ENCODE measurements at places on chromosomes 1 and 21. TPM values are rescaled to one million over a fixed set of nuclear protein-coding genes. Genes with fewer than 3 reads are reported as not detected.

DNA sequence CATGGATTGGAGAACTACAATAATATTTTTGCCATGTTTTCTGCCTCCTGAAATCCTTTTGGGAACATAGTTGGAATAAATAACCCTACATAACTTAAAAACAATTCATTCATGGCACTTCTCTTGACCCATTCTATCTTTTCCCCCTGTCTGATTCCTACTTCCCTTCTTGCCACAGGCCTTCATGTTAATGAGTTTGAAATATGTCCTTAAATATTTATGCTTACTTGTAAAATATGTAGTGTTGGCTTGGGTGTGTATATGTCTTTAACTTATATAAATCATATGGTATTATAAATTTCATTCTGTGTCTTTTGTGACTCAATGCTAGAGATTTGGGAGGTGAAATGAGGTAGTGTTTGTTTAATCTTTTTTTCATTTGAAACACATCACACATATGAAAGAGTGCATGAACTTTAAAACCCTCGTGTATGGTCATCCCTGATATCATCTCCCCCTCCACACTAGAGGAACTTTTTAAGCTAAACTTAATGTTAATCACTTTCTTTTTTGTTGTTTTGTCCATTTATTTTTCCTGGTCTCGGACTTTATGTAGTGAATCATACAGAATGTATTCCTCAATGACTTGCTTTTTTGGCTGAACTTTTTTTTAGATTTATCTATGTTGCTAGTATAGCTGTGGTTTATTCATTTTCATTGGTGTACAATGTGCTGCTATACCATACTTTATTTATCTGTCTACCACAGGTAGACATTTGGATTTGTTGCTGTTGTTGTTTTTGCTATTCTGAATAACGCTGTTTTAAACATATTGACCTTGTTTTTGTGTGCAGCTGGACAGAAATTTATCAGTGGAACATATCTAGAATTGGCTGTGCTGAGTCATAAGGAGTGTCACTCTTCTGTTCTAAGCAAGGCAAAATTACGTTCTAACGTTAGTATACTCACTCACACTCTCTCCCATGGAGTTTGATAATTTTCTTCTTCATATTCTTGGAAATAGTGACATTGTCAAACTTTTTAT lies 441.6 kb downstream of the PLPP3 start:
- DNase-seq, result no peak

DNA sequence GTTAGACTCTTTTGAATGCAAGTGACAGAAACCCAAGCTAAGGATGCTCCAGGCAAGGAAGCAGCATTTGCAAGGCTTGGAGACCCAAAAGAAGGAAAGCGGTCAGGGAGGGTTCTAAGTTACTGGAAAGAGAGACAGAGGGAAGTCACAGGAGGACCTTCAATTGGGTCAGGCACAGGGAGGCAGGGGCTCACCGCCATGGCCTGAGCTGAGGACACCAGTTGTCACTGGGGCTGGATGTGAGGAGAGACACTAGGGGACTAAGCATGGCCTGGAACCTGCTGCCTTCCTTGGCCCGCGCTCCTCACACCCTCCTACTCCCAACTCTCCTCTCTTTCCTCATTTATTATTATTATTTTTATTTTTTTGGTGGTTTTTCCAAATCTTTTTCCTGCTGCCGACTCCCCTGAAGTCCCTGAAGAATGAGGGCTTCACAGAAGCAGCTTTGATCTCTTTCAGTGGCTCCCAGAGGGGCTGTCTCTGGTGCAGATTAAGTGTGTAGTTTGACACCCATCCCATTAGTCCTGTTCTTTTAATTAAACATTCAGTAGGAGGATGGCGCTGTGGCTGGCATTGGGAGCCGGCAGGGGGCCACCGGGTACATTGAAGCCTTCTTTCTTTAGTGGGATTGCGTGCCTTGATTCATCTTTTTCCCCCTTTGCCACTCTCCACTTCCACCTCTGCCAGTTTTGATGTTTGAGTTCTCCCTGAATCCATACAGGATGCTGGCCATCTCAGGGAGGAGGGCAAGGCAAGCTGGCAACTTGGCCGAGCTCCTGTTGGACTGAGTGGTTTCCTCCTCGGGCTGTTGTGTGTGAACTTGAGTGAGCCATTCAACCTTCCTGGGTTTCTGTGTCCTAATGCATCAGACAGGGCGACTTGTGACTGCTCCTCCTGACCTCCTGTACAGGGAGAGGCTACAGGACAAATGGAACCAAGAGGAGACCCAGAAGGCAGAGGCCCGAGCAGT lies 59.3 kb downstream of the MDM4 start:
- no peak for DNase-seq

GRCh38 chr1:150557813-150558212 lies 8.6 kb downstream of the ADAMTSL4 start:
- DNase-seq, result no peak

- no peak for DNase-seq
These were observed 521.8 kb downstream of the LRRIQ3 start for GRCh38 chr1:73676186-73676585.

DNA sequence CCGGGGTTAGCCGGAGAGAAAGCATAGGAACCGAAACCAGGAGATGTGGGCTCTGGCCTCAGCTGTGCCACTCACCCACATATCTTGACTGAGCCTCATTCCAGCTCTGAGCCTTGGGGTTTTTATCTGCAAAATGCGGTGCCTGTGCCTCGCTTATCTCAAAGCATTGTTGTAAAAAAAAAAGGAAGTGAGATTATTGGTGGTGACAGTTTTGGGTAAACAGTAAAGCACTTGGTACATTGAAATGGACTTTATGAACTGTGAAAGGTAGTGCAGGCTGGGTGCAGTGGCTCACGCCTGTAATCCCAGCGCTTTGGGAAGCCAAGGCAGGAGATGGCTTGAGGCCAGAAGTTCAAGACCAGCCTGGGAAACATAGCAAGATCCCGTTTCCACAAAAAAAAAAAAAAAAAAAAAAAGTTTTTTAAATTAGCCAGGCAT lies 3.8 kb downstream of the PTAFR start:
- no peak for DNase-seq

- no peak for DNase-seq
These were observed 127.9 kb upstream of the MROH9 start for GRCh38 chr1:170807432-170807831.

- no peak for DNase-seq
These were observed 92.2 kb downstream of the CD58 start for GRCh38 chr1:116478621-116479020.

DNA sequence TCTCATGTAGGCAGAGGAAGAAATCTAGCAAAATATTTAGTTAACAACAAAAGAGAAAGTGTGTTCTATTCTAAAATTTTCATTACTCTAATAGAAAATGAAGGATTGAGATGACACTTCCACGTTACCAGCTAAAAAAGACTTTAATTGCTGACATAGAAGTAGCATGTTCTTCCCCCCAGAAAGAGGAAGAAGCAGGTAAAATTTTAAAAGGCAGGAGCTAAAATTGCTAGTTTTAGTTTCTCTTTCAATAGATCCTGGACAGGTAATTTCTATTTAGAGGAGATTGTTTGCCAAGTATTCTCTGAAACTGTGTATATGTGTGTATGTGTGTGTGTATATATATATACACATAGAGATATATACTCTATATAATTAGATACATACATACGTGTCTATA lies 248.1 kb upstream of the FMN2 start:
- no peak for DNase-seq

DNA sequence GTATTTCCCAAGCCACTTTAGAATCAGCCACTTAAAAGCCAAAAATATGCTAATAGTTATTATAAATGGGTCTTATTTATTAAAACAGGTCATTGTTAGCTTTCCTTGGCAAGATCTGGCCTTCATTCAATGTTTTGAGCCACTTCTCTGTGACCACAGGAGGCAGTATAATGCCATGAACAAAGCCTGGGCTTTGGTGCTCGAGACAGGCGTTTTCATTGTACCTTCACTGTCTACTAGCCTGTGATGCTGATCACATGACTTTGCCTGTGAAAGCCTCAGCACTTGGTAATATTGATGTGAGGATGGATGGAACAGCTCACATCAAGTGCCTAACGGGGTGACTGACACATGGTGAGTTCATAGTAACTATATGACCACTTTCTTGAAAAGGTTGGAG lies 217.0 kb downstream of the RWDD3 start:
- no peak for DNase-seq

DNA sequence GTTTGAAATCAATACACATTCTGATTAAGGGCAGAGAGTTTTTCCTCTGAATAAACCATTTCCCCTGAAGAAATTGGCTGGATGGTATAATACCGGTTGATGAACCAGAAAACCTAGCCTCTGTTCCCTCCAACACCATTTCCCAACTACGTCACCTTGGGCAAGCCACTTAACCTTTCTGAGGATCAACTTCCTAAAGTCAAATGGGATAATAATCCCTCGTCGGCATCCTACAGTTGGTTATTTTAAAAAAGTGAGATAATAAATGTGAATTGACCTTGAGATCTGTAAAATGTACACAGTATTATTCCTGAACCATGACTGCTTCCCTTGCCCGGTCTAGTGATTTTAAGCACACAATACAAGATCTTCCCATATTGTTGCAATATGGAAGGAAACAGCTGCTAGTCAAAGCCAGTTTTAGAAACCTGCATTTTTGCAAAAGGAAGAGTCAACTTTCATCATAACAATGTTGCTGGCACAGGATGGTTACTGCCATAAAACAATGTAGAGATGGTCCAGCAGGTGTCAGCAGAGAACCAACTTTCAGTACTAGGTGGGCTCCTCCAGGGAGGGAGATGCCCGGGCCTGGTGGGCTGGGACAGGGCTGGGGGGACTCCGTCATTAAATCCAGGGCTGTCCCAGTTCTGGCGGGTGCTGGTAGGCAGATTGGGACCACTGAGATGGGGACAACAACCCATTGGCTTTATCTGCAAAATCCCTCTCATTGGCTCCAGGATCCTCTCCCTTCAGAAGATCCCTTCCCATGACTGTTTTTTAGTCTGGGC lies 5.2 kb upstream of the HLX start:
- DNase-seq, result no peak

GRCh38 chr1:196603651-196604050 lies 4.6 kb downstream of the KCNT2 start:
- DNase-seq, result no peak

GRCh38 chr1:232221802-232222499 lies 408.0 kb downstream of the SIPA1L2 start:
- peak; percentile 88 for DNase-seq

The RGSL1 gene
- total RNA-seq, result not detected

The CACHD1 gene
- 3.8 TPM for total RNA-seq

The FAM177B gene
- total RNA-seq, result not detected

The OSCP1 gene
- 21.6 TPM for total RNA-seq

The GCSAML gene
- total RNA-seq, result not detected

The TFF1 gene
- 2.2 TPM for total RNA-seq

The CA6 gene
- not detected for total RNA-seq

The DNALI1 gene
- total RNA-seq, result not detected

The CLEC20A gene
- not detected for total RNA-seq
